ENCODE measurements at places on chromosomes 1 and 21.

GRCh38 chr1:164754088-164754600 is 195.2 kb downstream of the PBX1 start:
- DNase-seq, result no peak

DNA sequence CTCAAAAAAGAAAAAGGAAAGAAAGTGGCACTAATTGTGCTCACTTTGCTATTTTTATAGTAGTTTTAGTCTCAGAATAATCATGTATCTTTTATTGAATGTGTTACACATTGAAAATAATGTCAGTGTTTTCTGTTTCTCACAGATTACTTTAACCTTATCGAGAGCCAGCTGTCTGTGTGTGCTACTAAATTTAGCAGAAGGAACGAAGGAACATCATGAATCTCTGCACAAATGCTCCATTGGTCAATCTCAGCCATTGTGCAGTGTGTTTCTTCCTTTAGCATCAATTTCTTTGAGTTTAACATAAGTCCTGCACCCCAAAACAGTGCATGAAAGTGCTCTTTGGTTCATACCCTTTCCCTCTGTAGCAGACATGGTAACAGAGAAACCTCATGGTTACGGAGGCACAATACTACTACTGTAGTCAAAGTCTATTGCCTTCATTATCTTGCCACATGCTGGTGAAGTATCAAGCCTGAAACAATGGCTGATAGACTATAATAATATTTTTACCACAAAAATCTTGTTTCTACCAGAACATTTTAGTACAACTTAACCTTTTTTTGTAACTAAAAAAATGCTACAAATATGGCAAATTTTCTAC is 310.0 kb downstream of the HMCN1 start:
- DNase-seq, result no peak

DNA sequence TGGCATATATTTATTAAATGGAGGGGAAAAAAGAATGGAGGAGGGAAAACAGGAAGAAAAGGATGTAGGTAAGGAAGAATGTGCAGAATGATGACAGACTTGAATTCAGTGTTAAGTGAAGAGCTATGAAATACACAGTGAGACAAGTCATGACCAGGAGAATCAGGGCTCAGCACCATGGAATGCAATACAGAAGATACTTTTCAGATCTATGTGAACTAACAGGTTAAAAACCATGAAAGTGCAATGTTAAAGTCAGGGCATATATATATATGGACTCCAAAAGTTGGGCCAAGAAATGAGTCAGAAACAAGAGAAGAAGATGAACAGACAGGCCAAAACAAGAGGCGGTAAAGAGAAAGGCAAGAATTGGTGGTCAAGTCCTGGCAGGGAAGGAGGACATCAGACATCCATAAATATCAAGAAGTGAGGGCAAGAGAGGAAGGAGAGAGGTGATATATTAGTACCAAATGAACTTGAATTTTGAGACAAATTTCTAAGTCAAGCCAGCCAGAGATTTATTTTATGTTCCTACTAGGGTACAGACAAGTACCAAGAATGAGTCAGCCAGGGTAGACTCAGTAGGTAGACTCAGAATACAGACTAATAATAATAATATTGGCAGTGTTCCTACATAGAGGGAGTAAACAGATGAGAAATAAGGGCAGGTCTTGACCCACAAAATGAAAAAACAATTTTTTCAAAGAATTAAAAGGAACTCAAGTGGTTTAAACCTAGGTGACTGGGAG is 39.5 kb upstream of the MCOLN3 start:
- DNase-seq, result no peak

GRCh38 chr1:206864939-206865671 is at the start of gene IL20:
TSS of gene IL20 (plus strand) at chr1:206865623. CDS start at chr1:206865853, 230 bp downstream.
- DNase-seq, result peak; percentile 78

- DNase-seq, result no peak
Measured at GRCh38 chr1:146020058-146021049, 1.2 kb downstream of the HJV start.

DNA sequence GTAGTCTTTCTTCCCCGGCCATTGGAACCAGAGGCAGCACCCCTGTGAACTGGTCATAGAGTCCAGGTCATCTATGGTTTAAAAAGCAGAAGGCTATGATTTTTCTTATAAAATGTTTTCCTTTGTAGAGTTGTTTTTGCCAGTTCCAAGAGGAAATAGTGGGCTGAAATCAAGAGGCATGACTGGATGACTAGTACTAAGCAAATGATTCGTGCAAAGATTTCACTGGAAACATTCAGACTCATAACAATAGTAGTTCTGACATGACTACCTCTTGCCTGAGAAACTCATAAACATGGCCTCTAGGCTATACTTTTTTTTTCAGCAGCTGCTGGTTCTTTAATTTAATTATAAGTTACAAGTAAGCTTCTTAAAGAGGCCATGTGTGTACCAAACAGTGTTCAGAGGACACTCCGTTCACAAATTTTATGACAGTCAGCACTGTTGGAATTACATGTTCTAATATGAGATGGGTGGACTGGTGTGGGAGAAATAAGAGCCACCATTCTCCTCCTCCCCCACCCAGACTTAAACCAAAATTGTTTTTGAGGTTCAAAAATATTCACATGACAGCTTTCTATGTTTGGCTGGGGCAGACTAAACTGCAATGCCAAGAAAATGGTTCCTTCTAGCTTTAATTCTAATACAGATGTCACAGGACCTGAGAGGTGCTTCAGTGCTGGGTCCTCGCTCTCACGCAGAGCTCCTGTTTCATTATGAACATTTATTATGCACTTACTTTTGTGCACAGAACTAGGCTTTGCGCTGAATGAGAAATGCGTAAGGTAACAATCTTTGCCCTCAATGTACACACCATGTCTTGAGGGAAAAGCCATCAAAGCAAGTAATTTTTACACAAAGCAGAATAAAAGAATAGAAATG is 147.5 kb downstream of the ZC3H11B start:
- DNase-seq, result peak; percentile 88

DNA sequence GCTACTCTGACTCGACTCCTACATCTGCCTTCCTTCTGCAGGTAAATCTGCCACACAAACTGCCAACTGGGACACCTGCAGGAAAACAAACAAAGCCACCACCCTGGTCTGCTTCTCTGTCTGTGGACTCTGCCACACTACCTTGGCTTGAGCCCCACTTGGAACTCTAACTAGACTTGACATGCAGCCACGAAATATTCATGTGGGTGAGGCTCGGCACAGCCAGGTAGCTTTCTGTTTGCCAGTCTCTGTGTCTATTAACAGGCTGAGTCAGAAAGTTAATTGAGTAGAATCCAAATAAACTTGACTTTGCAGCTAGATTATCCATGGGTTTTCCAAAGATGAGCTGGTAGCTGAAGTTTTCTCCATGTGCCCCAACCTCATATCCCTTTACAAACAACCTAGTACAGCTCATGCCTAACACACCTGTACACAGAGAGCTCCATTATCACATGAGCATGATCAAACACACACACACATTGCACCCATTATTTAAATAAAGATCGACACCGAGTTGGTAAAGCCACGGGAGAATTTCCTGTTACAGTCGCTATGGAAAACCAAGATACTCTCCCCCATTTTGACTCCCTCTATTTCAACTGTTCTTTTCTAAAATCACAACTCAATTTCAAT is 808 bp downstream of the C1orf116 start:
- no peak for DNase-seq
